ENCODE measurements at places on chromosomes 5 and 9.

DNA sequence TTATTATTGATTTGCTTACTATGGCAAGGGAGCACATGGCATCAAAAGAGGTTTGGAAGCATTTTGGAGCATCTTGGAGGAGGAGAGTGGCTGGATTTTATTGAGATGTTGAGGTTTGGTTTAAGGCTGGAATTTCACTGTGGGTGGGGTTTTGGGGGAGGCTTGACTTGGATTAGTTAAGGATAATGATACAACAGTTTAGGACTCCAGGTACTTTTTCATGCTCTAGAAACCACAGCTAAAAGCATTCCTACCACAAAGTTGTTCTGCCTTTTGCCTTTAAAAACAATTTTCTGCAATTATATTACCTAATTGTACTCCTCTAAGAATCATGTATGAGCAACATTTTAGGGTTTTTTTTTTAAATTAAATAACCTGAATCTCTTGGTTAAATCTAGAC is 5.0 kb downstream of the GCNT4 start:
- no peak for DNase-seq

DNA sequence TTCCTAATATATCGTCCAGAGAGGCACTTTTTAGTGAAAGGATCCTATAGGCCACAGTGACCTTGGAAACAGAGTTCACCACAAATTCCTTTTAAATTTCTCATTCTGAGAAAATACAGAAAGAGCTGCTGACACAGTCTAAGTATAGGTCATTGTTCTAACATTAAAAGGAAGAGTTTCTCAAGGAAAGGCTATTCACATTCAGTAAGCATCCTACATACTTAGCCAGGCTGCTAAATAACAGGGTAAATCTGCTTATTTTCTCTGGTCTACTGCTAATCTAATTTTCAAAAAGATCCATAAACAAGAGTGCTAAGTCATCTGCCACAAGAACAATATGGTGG is 313.7 kb downstream of the PDE4D start:
- no peak for DNase-seq

DNA sequence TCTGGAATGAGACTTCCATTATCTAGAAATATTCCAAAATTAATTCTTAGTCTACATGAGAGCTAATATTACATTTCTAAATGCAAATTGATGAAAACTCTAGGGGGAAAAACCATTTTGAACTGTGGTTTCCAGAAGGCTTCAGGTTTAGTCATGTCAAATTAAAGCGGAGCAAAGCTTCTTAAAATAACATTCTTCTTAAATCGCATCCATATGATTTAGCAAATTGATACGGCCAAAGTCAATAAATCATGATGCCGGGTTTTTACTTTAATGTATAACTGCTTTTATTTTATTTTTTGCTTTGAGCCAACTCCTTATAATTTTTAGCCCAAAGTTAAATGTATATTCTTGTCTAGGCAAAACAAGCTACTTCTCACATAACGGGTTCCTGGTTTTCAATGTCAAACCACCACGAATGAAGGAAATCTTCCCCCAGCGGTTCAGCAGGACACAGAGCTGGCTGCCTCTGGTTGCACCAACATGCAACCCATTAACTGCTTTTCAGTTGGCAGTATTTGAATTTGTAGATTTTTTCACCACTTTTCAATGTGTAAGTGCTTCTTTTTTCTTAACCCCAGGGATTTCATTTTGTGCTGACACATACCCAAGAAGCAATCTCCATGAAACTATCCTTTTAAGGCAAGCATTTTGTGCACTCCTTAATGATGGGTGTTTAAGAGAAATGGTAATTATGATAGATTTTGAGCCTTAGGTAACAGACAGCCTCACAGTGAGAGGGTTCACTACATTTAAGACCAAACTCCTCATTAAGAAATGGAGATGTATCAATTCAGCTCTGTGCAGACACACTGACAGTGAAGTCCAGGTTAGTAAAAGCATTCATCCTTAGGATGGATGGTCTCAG is 35.5 kb downstream of the EFNA5 start:
- no peak for DNase-seq

GRCh38 chr9:96661711-96662110 is 6.6 kb upstream of the PRXL2C start:
- no peak for DNase-seq

DNA sequence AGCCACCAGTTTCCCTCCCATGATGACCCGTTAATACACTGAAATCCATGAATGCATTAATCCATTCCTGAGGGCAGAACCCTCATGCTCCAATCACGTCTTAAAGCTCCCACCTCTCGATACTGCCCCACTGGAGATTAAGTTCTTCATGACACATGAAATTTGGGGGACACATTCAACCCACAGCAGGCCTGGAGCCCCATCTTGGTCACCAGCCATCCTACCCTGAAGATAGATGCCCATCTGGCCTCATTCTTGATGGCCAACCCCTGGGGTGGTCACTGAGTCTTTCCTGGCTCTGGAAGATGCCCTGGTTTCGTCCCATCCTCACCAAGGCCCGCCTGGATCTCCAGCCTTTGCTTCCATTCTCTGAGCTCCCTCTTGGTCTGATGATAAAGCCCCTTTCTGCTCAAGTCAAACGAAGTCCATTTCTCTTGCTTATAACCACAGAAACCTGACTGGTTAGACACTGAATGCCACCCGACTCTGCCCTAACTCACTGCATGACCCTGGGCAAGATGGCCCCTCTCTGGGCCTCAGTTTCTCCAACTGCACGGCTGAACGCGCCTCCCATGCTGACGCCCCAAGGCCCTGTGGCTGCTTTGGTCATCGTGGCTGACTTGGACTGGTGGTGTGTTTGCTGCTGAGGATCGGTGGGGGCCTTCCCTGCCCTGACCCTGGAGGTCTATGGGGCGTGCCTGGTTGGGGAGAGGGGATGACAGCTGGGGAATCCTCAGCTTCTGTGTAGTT is 138.4 kb upstream of the IER5L start:
- no peak for DNase-seq

- no peak for DNase-seq
Measured at GRCh38 chr9:33748633-33749304, 46.6 kb upstream of the PRSS3 start.

- no peak for DNase-seq
Measured at GRCh38 chr5:108937221-108937620, 189.5 kb downstream of the FER start.

DNA sequence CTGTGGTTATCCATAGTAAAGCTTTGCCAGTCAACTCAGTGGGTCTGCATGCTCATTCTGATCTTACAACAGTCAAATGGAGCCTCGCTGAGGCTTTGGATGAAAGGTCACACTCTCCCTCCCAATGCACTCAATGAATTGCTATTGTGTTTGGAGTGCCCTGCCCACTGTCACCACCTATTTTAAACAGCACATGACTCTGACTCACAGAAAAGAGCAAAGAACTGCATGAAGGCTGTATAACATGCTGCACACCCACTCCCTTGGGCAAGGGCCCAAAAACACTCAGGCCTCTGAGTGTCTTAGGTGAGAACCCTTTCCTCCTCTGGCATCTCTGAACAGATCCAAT is 118.7 kb upstream of the CCDC112 start:
- DNase-seq = no peak

- no peak for DNase-seq
Measured at GRCh38 chr5:180438785-180439780, 55.1 kb upstream of the CNOT6 start.

- DNase-seq = peak; percentile 27
Measured at GRCh38 chr5:139745132-139745799, 50.3 kb upstream of the PSD2 start.

- no peak for DNase-seq
Measured at GRCh38 chr9:89996773-89997172, 392.0 kb downstream of the GADD45G start.

GRCh38 chr5:152638996-152639552 is 234.0 kb upstream of the NMUR2 start:
- DNase-seq = no peak

DNA sequence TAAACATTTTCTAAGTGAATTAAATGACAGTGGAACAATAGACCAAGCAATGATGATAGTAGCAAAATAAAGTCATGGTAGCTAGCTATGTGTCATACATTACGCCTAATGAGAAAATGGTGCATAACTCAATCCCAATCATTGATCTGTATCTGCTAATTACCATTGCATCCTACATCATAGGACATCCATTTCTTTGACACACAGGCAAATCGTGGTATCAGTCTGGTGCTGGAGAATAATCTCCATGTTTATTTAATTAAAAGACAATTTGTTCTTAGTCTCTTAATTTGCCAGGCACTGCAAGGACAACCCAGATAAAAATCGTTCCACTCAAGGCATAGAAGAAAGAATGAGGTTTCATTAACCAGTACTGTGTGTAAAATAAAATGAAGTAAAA is 89.6 kb upstream of the SMC5 start:
- DNase-seq = no peak

DNA sequence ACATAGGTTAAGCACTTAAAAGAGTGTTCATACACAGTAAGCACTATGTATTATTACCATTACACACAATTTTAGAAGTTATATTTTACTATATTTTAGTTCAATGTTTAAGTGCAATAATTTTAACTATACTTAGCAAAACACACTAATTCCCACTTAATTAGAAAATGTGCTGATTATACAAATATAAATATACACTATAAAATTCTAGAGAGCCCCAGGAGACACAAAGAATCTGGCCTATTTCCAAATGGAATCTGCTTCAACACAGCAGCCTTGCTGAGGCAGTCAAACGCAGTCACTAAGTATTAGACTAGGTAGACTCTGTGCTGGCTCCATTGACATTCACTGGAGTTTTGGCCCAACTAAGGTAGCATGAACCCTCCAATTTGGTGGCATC is 160.9 kb downstream of the CETN3 start:
- DNase-seq = no peak

DNA sequence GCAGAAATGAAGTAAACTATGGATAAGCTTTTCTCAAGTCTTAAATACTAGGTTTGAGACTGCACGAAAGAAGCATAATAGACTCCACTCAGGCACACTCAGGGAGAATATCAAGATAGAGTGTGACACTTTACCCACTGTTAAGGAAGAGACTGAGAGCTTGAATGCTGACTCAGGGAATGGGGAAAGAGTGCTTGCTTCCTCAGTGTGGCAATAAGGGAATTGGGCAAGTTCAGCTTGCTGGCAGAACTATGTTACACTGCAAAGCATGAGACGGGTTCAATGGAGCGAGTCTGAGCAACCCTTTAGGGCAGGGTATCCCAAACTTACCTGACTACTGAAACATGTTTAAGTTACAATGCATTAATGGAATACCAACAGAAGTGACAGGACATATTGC is 237.7 kb upstream of the MEF2C start:
- DNase-seq = no peak

- DNase-seq = no peak
Measured at GRCh38 chr5:11075035-11075805, 314.2 kb upstream of the DAP start.

DNA sequence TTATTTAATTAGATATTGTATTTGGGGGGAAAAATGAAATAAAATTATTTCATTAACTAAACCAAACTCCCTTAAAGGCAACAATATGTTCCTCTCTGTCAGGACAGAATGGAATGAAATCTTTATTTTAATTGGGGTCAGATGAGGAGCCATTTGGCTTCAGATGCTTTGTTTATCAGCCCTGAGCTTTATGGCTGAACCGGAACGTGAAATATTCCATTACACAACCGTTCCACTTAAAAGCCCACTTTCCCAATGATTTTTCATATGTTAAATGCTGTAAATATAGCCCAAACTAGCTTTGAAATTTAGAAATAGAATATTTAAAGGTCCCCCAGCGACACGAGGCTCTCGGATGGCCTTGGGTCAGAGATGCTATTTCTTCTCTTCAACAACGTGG is 149.5 kb downstream of the CRB2 start:
- DNase-seq = no peak

GRCh38 chr5:152353001-152353400 is 52.1 kb downstream of the NMUR2 start:
- no peak for DNase-seq

GRCh38 chr5:154514331-154514730 is 36.3 kb upstream of the HAND1 start:
- DNase-seq = no peak

GRCh38 chr5:131196331-131196730 is 25.6 kb downstream of the LYRM7 start:
- DNase-seq = no peak

DNA sequence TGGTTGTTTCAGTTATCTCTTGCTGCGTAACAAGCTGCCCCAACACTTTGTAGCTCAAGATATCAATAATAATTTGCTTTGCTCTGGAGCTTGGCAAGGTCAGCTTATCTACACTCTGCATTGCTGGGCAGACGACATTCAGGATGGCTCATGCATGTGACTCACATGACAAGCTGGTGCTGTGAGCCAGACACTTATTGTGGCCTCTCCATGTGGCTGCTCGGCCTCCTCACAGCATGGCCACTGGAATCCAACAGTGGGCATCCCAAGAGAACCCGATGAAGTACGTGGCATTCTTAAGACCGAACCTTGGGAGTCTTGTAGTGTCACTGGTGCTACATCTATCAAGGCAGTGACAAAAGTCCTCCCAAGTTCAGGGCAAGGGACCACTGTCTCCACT is 94.2 kb upstream of the MVB12B start:
- DNase-seq = no peak

DNA sequence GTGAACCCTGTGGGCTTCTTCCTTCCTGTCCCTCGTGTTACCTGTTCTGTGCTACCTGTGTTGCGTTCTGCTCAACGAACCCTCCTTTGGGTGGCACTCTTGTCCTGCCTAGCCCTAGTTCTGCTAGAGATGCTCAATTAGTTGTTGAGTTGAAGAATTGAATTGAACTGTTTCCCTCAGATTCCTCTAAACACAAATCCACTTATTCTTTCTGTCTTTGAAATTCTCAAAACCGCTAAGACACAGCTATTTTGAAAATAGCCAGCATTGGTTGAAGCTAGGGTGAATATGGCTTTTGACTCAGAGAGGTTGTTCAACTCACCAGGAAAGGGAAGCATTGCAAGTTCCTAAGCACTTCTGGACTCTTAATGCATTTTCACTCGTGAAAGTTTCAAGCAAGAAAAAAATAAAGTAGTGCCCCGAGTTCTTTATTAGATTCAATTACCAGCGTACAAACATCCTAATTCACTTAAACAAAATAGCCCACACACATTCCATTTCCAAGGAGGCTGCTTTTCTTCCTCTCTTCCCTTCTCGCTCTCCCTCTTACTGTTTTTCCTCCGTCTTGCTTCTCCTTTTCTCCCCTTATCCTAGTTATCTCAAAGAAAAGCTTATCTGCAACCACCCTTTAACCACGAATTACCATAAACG is 642 bp upstream of the ITGA1 start:
- peak; percentile 16 for DNase-seq

- no peak for DNase-seq
Measured at GRCh38 chr5:169003721-169004541, 297.0 kb downstream of the SLIT3 start.

GRCh38 chr9:96499257-96499656 is 49.3 kb downstream of the HABP4 start:
- DNase-seq = no peak

- no peak for DNase-seq
Measured at GRCh38 chr9:79006546-79006945, 565.2 kb upstream of the TLE4 start.

Data from stimulated activated CD4-positive, alpha-beta T cell treated with anti-CD3 and anti-CD28 coated beads, Interleukin-4, amount 100 ng/mL, for 1 hour (primary cell).